HCT116 (cell line): ENCODE measurements at places on chromosomes 7 and 10. TPM values are rescaled to one million over a fixed set of nuclear protein-coding genes. Genes with fewer than 3 reads are reported as not detected.

- peak; percentile 10 for DNase-seq
Measured at GRCh38 chr7:8035647-8036518, 67.3 kb downstream of the GLCCI1 start.

- no peak for DNase-seq
Measured at GRCh38 chr10:60998932-60999331, 54.9 kb upstream of the RHOBTB1 start.

GRCh38 chr10:119680050-119680449 is 28.9 kb downstream of the BAG3 start:
- peak; percentile 33 for DNase-seq

DNA sequence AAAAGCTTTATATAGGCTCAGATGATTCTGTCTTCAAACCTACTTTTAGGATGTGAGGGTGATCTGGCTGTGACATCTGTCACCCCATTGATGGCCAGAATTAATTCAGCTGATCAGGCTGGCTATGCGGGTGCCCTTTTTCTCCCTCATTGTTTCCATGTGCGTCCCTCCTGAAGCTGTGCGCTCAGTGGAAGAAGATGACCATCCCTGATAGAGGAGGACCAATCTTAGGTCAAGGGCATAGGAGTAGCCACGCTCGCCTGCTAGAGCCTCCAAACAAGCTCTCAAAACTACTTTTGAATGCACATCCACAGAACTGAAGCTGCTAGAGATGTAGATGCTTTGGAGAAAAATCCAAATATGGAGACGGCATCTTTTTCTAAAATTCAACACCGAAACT is 48.7 kb downstream of the MYPN start:
- no peak for DNase-seq

DNA sequence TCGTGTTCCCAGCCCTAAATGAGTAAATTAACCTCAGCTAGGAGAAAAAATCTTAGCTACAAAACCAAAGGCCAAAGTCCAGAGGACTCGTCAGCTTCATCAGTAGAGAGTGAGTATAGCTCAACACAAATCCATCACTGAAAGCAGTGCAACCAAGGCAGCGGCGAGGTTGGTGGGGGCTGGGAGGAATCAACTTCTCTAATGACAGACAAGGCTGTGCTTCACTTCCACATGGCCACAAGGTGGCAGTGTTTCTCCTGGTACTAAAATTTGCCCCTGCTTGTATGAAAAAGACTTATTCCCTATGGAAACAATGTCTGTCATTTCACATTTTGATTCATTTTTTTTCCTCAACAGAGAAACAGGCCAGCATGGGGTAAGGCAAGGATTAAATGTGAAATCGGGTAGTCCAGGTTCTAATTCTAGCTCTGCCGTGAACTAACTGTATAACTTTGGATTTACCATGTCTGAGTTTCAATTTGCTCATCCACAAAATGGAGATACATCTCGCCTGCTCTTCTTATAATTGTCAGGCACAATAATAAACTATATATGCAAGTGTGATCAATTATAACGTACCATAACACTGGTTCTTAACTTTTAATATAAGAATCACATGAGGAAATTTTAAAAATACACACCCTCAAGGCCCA is 39.3 kb downstream of the FAS start:
- peak; percentile 60 for DNase-seq

- DNase-seq: no peak
Measured at GRCh38 chr7:90595342-90595800, 750 bp upstream of the CDK14 start.

DNA sequence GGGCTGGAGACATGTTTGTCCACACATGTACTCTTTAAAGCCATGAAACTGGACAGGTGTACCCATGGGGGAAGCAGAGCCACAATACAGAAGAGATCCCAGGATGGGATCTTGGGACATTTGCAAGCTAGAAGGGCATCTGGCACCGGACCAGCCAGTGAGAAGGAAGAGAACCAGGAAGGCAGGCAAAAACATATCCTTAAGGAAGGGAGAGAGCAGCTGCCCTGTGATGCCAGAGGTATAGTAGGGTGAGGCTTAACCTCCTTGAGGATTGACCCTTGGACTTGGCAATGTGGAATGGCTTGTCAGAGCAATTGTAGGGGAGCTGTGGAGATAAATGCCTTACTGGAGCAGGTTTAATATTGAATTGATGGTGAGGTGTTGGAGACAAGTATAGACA is 17.9 kb upstream of the SUV39H2 start:
- DNase-seq: no peak

DNA sequence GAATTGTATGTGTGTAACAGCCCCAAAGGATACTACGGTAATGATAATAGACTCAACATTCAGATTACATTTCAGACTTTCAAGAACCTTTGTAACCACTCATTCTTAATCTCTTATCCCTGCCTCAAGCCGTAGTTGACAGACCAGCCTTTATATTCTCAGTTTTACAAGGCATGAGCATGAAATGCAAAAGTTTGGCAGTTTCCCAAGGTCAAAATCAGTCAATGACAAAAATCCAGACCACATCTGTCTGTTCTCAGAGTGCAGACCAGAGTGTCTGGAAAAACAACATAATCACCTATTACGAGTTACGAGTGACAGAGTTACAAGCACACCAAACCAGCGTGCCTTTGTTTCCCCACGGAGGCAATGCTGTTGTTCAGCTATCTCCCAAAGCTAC is 178.6 kb upstream of the LRGUK start:
- DNase-seq: no peak

DNA sequence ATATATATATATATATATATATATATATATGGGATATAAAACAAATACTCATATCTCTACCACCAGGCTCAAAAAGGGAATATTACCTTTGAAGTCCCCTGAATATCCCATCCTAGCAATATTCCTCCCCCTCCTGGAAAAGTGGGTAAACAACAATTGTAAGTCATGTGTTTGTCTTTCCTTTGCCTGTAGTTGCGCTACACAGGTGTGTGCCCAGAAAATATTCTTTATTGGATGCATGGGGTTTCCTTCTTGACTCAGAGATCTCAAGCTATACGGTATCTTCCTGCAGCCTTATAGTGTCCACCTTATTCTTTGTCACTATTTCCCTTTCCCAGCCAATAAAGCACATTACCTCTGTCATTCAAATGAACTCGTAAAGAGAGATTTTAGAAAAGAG is 54.2 kb downstream of the MET start:
- DNase-seq: no peak

DNA sequence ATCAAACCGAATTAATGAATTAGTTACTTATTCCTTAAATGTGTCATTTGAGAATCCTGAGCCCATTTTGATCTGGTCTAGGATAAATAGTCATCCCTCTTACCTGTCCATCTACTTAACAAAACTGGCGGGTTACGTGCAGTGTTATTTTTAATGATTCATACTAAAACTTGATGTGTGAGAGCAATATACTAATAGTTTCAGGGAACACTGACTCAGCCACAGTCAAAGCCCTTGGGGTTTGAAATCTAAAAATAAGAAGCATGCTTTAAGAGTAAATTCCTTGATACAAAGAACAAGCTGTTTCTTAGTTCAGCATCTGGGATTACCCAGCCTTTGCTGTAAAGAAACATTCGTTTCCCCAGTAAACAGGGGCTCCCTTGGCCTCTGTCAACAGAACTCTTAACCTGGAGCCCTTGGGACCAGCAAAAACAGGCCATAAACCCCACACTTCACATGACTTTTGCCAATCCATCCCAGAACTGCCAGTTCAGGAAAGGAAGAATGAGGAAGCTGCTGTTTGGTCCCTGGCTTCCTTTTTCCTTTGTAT is 370.6 kb upstream of the IGFBP3 start:
- DNase-seq: no peak

DNA sequence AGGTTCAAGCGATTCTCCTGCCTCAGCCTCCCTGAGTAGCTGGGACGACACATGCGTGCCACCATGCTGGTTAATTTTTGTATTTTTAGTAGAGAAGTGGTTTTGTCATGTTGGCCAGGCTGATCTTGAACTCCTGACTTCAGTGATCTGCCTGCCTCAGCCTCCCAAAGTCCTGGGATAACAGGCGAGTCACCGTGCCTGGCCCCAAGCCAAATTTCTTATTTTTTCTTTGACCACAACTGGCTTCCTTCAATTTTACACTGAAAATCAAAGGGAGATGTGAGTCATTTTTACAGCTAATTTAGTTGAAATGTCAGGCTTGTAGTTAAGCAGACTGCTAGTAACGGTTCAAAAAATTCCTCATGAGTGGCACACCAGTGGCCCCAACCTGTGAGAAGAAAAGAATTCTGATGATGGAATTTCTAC is 7.8 kb downstream of the RNF216 start:
- peak; percentile 90 for DNase-seq

DNA sequence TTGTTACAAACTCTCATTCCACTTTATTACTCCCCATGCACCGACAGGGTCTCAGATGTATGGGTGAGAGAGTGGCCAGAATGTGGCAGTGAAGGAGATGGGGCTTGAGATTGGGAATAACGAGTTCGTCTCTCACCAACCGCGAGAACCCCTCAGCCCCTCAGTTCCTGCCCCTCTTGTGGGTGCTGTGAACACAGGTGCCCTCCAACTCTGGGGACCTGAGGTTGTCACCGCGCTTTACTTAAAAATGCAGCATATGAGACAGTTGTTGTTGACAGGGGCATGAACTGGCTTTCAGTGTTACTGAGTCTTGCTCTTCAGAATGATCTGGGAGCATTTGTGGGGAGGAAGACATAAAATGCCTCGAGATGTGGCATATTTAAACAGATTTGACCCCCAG is 290.0 kb downstream of the WDR37 start:
- DNase-seq: no peak

DNA sequence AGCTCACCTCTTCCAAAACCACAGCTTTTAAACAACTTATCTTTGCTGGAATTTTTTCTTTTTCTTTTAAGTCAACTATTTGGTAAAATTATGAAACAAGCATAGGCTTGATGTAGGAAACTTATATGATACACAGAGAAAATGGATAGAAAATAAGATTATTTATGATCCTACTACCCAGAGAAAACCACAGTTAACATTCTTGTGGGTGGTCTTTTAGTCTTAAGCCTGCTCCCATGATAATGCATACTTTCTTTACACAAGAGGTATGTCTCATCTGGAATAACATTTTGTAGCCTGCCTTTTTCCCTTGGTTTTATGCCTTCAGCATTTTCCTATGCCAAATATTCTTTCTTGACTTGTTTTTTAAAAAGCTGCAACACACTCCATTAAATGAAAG is 21.4 kb downstream of the PLPP4 start:
- DNase-seq: no peak

DNA sequence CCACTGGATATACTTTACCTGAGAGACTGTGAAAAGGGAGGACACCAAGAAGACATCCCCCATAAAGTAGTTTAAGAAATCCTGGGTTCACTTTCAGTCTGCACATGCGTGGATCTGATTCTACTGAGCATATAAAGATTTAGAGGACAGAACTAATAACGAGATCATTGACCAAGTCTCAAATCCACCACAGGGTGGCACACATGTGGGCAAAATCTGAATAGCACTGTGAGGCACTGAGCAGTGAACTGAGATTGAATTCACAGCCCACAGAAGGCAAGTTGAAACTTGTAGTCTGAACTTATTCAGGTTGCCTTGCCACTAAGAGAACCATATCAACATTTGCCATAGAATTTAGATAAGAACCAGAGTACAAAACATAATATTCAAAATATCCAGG is 818.6 kb downstream of the GRID1 start:
- peak; percentile 52 for DNase-seq

OR2A1 gene
- total RNA-seq: not detected

PVRIG gene
- total RNA-seq: 0.30 TPM

ABCC2 gene
- total RNA-seq: 88.2 TPM
